ENCODE measurements at places on chromosomes 3 and 15.

DNA sequence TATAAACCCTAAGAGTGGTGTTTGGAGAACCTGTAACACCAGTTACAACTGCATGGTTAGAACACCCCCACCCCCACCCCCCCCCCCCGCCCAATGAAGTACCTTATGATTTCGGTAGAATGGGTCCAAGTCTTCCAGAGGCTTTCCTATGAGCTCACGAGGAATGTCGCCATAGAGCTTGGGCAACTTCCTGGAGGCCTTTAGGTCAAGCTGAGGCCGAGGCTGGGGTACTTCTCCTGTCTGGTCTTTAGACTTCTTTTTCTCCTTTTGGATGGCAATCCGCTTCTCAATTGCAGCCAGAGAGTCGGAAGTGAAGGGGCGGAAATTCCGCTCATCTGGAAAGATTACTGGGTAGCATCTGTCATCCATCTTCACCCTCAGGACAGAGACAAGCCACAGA, 101.8 kb downstream of the SCN11A start:
- no peak for DNase-seq

- DNase-seq: no peak
Observed at GRCh38 chr3:176521531-176522175, 675.6 kb downstream of the TBL1XR1 start.

DNA sequence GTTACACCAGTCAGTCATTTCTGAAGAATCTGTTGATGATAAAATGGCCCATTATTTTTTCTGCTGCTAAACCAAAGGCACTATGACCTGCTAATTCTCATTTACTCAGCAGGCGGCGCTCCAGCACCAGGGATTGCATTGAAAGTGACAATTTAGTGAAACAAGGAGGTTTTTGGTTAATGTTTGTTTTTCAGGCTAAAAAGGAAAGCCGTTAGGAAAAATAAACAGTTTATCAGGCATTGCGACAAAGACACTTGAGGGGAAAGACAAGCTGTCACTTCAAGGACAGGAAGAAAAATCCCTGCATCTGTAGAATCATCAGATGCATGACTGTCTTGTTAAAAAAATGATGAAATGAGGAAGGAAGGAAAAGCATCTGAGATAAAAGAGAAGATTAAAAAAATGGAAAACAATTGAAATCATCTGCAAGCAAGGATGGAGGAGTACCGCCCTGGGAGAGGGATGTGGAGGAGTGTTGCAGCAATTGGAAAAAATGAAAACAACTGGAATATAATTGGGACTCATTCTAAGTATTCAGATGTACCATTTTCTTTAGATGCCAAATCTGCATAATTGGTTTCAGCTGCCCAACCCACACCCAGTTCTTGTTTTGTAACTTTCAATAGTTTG, 54.0 kb downstream of the NR1D2 start:
- peak; percentile 40 for DNase-seq

DNA sequence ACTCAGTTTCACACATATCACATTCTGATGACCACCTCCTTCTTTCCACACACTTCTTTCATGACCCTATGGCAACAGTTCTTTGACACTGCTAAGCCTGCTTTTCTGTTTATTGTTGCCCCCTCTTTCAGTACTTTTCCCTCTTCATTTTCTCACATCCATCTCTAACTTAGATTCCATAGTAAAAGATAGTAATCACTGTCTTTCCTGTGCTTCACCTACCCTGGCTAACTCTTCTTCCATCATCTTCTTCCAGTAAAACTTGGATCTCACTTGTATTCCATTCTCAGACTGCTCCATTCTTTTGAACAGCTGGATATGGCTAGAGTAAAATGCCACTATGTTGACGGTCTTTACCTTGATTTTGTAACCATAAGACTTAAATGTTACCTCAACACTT, 632.6 kb upstream of the TGFBR2 start:
- no peak for DNase-seq

DNA sequence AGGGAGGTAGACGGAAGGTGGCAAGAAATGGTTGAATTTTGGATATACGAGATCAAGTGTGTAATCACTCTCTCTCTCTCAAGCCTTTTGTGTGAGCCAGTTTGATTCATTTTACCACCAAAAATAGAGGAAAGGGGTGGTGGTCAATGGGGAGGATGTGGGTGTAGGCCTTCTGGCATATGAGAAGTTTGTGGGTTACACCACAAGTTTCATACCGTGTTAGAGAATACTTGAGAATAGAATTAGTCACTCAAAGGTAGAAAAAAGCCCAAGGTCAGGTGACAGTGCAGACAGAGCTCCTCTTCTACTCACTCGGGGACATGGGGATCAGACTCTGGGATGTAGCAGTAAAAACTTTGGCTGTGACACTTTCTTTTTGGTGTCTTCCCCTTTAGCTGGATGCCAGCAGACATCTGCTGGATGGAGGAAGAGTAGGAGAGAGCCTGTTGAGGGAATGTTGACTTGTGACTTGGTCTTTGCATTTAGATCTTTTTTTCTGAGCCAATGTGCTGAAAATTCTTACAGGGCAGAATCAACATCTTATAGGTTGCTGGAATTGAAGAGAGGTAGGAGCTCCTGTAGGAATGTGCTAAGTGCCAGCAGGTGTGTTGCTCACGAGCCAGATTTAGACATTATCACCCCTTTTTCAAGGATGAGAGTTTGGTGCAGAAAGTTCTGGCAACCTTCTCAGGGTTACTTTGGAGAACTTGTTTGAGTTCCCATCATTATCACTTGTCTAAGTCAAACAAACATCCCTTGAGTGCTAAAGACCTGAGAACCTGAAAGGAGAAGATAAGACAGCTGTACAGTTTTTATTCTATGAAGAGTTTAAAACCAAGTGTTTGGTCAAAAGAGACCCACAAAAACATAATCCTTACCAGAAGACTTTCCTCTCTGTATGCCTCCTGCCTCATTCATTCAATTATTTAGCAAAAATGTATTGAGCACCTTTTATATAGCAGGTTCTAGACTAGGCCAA, 43.9 kb upstream of the RYK start:
- DNase-seq: no peak

- DNase-seq: no peak
Observed at GRCh38 chr3:183913580-183913920, 28.9 kb upstream of the PARL start.

GRCh38 chr15:51331141-51331540, 7.3 kb downstream of the CYP19A1 start:
- DNase-seq: no peak

DNA sequence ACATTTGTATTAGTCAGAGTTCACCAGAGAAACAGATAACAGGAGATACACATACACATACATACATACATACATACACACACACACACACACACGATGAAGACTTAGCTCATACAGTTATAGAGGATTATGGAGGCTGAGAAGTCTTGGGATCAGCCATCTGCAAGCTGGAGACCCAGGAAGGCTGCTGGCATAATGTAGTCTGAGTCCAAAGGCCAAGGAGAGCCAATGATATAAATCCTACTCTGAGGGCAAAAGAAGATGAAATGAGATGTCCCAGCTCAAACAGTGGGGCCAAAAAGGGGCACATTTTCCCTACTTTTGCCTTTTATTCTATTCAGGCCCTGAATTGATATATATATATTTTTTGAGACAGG, 6.4 kb upstream of the TTC14 start:
- DNase-seq: no peak

- DNase-seq: no peak
Observed at GRCh38 chr3:61221759-61222362, 29.4 kb downstream of the FHIT start.

- DNase-seq: no peak
Observed at GRCh38 chr15:48721061-48721810, 75.7 kb upstream of the FBN1 start.

- no peak for DNase-seq
Observed at GRCh38 chr15:34436126-34436955, 1.3 kb downstream of the GOLGA8A start.

- no peak for DNase-seq
Observed at GRCh38 chr15:75346796-75347221, at the start of gene NEIL1. NEIL1 (plus strand) TSS chr15:75347039; CDS start chr15:75348906, 1,867 bp downstream.

DNA sequence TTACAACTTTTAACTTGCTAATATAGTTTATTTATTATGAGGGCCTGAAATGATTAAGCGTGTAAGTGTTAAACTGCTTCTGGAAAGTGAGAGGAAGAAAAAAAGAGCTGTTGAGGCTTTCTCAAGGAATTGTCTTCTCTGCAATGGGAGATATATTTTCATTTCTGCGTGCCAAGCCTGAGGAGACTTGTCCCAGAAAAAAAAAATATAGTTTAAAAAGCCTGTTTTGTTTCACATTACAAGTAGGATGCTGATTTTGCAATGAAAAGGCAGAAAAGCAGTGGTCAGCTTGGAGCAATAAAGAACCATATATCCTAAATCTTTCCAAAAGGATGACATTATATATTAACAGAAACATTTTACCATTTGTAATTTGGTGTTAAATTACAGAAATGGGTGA, 115.5 kb downstream of the GMNC start:
- no peak for DNase-seq

DNA sequence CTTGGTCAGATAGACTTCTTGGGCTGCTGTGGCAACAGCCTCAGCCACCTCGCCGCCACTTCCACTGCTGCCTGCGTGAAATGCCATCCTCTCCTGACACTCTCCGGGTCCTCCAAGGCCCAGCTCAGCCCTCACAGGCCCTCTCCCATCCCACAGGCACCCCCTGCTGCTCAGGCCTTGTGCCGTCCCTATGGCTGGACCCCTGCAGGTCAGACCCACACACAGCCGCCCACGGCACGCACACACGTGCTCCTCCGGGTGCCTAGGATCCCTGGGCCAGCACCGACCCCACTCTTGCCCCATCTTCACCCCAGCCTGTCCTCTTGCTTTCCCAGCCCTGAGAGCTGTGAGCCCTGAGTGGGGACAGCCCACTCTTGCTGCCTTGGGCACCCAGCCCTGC, 19.7 kb downstream of the CFAP100 start:
- DNase-seq: no peak

DNA sequence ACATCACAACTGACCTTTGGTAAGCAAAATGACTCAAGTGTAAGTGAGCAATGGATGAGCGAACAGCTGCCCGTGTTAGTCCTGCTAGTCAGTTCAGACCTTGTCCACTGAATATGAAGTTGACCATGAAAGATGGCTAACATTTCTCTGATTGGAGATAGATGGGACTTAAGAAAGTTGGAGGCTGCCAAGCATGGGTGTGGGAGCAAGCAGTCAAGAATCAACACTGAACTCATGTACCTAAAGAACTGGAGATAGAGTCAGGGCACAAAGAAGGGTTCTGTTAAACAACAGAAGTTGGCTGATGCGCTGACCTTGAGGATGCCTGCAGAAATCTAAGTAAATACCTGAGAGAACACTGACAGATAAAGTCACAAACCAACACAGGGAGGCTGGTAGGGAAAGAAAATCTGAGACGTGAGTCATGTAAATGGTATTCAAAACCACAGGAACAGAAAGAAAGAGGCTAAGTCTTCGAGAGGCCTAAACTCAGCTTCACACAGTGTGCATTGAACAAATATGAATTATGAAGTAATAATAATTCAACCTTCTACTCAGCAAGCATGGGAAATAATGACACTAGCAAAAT, 30.7 kb upstream of the ANPEP start:
- DNase-seq: no peak

DNA sequence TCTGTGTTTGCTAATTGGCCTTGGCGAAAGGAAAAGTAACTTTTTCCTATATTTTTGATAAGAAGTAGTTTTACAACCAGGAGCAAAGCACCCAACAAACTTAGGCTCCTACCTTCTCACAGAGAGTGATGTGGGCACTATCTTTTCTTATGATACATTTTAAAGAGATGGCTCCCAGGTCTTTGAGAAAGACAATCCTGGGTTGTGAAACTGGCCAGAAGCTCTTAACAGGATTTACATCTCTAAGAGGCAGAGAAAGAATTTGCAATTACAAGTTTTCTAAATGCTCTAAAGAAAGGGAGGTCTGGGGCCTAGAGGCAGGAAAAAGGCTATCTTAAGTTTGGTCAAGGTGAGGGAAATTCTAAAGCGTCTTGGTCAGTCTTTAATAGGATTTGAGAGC, 609.7 kb downstream of the VGLL3 start:
- no peak for DNase-seq

- no peak for DNase-seq
Observed at GRCh38 chr3:31919528-31919927, 61.5 kb downstream of the OSBPL10 start.

DNA sequence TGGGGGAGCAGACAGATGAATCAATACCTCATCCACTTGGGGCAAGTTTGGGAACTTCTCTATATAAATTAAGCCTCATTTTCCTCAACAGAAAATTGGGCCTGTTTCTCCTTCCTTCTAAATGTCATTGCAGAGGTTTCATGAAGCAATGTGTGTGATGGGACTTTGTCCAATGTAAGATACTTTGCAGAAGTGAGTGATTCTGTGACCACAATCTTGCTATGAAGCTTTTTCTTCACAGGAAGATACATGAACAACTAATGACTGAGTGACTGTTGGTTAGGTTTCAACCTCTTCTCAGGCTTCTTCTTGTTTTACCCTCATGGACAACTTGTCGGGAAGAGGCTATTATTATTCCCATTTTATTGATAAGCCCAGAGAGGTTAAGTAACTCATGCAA, 11.0 kb downstream of the TMEM45A start:
- no peak for DNase-seq

GRCh38 chr3:12507591-12508281, 23.5 kb downstream of the TSEN2 start:
- DNase-seq: no peak

DNA sequence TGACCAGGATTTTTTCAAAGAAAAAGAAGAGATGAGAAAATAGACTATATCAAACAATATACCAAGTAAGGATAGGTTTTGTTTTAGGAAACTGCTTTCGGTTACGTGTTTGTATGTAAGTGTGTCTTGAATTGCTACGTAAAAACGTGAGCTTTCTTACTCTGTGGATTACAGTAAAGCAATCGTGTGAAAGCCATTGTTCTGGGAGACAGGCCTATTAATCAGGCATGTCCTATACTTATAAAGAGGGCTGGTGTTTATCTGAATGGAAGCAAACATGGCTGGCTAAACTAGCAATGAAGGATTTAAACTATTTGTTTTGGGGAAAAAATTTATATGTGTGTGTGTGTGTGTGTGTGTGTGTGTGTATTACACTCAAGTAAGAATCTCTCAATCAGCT, 2.6 kb downstream of the EHHADH start:
- no peak for DNase-seq

DNA sequence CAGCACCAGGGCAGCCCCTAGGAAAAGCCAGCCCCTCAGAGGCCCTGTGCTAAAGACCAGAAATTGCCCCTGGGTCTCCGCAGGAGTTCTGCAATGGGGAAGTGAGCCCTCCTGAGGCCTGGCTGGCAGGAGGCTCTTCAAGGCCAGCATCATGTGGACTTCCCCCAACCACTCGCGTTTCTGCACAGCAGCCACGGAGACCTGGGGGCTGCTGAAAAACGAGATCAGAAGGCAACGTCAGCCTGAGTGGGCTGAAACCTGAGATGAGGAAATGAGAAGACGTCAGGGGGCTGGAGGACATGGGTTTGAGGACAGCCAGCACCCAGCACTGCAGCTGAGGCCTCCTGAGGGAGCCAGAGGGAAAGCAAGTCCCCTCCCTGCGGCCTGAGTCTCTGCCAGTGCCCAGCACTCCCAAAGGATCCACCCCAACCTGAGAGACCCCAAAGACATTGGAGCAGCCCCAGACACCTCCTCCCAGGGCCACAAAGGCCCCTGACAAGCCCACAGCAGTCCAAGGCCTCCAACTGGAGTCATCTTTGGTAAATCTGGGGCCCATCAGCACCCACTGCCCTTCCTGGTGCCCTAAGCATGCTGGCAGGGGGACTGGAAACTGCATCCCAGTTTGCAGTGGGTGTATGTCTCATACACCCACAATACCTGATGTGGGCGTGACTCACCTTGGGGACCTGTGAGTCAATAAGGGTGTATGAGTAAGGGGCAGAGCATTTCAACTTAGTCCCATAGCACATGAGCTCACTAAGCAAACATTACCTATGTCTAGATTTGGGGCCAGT, 29.2 kb upstream of the CYP11A1 start:
- no peak for DNase-seq

All from substantia nigra (tissue), 51 donors.